ENCODE measurements at places on chromosomes 1 and 21.

DNA sequence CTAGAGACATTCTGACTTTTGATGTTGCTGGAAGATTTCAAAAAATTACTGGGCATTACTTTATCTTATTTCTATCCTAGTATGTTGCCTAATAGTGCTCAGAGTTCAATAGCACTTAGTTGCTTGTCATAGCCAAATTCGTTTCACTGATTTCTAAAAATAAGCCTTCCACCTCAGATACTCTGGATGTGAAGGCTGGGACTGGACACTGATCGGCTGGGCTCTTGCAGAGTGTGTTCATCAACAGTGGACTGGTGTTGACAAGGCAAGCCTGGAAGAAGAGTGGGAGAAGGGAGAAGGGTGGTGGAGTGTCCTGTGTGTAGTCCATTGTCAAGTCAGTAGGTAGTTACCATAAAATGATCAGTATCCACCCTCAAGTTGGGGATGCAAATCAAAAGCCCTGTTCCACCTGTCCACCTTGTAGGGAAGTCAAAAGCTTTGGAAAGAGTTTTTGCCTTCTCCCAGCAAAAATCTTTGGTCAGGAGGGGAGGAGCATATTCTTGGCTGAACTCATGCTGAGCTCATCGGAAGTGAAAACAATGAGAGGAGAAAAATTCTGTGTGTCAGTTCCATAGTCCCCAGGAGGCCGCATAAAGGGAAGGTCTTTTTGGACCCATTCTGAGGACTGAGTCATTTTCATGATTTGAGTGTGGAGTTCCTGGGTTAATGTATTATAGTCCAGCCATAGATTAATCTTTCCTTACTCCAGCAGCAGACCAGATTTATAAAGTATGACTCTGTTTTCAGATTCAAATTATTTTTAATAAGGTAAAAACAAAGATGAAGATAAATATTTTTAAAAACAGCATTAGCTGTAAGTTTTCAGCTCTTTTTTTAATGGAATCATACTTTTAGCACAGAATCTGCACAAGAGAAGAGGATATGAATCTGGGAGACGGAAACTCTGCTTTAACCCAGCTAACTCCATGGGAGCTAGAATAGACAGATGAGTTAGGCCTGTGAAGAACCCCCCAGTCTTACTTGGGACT, 99.5 kb upstream of the BMP8A start:
- DNase-seq, result no peak

- DNase-seq, result no peak
These were observed 66.3 kb downstream of the GLUL start for GRCh38 chr1:182325339-182325738.

- DNase-seq, result no peak
These were observed 29.0 kb downstream of the TNR start for GRCh38 chr1:175714350-175714749.

DNA sequence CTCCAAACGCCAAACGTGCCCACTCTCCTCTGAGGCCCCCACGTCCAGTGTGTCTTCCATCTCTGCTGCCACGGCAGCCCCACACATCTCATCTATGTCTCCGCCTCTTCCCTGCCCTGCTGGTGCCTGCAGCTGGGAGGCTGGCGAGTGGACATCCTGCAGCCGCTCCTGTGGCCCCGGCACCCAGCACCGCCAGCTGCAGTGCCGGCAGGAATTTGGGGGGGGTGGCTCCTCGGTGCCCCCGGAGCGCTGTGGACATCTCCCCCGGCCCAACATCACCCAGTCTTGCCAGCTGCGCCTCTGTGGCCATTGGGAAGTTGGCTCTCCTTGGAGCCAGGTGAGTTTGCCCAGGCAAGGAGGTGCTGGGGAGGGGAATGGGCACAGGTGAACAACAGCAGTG, 8.6 kb downstream of the ADAMTSL4 start:
- no peak for DNase-seq

DNA sequence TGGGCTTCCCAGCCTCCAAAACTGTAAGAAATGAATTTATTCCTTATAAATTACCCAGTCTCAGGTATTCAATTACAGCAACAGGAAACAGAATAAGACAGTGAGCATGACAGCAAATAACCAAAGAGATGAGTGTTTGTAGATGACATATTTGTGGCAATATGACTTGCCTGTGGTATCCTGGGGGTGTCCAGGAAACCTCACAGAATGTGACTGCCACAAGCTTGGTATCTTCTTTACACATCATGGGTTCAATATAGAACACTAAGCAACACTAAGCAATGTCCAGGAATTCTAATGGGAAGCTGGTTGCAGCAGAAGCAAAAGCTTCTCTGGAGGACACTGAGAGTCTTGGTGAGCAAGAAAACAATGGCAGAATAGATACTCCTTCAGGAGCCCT, 236.4 kb upstream of the BEND5 start:
- no peak for DNase-seq
